ENCODE measurements at places on chromosomes 3 and 15.

DNA sequence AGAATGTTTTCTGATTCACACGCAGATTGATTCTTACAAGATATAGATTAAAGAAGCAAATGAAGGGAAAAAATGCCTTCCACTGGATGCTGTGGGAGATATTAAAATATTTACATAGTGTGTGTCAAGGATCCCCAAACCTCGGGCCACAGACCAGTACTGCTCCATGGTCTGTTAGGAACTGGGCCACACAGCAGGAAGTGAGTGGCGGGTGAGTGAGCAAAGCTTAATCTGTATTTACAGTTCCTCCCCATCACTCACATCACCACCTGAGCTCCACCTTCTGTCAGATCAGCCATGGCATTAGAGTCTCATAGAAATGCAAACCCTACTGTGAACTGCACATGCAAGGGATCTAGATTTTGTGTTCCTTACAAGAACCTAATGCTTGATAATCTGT lies 552.6 kb upstream of the GOLIM4 start:
- DNase-seq: no peak

DNA sequence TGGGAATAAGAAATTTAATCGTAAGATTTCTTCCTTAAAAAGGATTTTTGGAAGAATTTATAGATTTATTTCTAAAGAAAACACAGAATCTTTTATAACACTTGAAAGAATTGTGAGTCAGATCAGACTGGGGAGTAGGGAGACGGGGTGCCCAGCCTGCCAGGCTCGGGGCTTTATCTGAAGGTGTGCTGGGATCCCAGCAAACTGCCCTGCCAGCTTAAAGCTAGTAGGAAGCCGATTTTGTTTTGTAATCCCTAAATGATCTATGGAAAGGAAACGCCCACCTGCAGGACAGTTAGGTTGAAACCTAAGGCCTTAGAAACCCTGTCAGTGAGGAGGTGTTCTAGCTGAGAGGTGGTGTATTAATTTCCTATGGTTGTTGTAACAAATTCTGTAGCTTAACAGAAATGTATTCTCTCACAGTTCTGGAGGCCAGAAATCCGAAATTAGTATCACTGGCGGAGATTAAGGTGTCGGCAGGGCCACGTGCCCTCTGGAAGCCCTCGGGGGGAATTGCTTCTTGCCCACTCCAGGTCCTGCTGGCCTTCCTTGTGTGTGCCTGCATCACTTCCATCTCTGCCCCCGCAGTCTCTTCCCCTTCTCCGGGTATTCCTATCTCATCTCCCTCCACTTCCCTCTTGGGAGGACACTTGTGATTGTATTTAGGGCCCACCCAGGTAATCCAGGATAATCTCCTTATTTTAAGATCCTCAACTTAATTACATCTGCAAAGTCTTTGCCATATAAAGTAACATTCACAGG lies 19.3 kb upstream of the RAB6B start:
- no peak for DNase-seq

- no peak for DNase-seq
These were observed 81.0 kb downstream of the FAM174B start for GRCh38 chr15:92574566-92574965.

DNA sequence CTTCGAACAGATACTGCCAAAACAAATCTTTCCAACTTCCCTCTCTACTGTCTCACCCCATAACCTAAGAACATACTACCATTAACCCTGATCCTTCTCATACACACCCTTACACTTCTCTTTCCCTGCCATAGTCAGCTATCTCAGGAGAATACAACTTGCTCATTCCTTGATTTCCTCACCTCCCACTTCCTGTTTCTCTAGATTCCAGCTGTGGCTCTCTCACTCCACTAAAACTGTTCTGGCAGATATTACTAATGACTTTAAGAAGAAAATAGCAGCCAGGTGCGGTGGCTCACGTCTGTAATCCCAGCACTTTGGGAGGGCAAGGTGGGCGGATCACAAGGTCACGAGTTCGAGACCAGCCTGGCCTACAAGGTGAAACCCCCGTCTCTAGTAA lies 4.6 kb downstream of the LSG1 start:
- DNase-seq: no peak

GRCh38 chr3:42024591-42025351 lies 62.9 kb upstream of the ULK4 start:
- no peak for DNase-seq

GRCh38 chr3:11953778-11954177 lies 50.4 kb upstream of the SYN2 start:
- no peak for DNase-seq

All from activated T-helper 1 cell treated with anti-CD3 and anti-CD28 coated beads, Interleukin-2, amount 50 U/mL, for 16 hours (primary cell).